ENCODE measurements at places on chromosomes 4 and X. TPM values are rescaled to one million over a fixed set of nuclear protein-coding genes. Genes with fewer than 3 reads are reported as not detected.

The TCEAL3 gene
- total RNA-seq = 29.8 TPM

The GAGE12J gene
- not detected for total RNA-seq

The PWWP3B gene
- 3.7 TPM for total RNA-seq

The CT45A1 gene
- not detected for total RNA-seq

The GRID2 gene
- total RNA-seq = 19.7 TPM

The HPRT1 gene
- 36.5 TPM for total RNA-seq

Measured in spinal cord (tissue), 10 donors.